ENCODE measurements at places on chromosomes 11 and 22.

DNA sequence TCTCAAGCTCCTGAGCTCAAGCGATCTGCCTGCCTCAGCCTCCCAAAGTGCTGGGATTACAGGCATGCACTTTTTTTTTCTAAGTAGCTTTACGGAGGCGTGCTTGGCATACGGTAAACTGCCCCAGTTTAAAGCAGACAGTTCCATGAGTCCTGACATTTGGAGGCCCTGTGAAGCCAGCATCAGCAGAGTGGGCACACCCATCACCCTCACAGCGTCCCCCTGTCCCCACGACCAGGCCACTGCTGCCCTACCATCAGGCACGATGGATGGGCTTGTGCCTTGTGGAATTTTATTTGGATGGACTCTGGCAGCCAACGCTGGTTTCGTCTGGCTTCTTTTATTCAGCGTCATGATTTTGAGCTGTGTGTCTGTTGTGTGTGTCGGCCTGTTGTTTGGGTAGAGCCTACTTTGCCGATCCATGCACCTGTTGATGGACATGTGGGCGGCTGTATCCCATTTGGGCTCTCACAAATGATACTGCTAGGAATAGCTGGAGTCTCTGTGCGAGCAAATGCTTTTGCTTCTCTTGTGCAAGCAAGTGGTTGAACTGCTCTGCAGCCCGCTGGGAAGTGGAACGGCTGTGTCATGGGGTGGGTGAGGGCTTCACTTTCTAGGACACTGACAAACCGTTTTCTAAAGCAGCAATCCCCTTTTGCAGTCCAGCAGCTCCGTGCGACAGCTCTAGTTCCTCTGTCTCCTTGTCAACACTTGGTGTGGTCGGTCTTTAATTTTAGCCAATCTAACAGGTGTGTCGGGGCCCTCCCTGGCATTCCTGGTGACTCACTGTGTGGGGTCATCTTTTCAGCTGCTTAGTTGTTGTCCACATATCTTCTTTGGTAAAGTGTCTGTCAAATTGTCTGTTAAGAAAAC, 23.8 kb downstream of the KCNQ1 start:
- peak; percentile 44 for DNase-seq

GRCh38 chr22:37269936-37270678, 12.2 kb upstream of the CYTH4 start:
- no peak for DNase-seq

DNA sequence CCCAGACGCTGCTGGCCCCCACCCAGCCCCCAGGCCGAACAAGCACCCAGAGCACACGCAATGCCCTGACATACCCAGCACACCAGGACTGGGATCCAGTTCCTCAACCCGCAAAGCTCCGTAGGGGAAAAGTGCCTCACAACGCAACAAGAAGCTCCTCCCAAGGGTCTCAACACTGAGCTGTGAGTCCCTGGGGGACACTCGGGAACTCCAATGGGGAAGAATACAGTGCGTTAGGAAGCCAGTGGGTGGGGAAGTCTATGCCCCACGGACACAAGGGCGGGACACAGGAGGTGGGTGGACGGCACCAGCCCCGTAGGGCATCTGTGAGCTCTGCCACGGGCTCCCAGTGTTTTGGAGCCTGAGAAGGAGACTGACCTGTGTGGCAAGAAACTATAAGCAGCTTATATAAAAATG, 1.6 kb downstream of the DEAF1 start:
- DNase-seq, result no peak

GRCh38 chr22:50528682-50529415, 963 bp downstream of the TYMP start:
- DNase-seq, result no peak

DNA sequence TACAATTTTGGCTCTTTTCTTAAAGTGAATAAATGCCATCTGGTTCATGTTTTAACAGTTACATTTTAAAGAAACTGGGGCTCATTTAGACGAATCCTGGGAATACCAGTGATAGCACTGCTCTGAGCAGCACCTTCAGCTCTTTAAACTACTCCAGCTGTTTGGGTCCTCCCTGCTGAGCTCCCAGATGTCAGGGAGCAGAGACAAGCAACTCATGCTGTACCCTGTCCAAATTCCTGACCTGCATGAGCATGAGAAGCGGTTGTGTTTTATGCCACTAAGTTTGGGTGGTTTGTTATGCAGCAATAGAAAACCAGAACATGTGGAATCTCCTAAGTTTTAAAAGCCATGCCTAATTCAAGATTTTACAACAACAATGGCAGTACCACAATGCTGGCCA, 90.0 kb downstream of the FDX1 start:
- no peak for DNase-seq

GRCh38 chr22:36323855-36324331, 63.9 kb downstream of the MYH9 start:
- no peak for DNase-seq

- no peak for DNase-seq
Measured at GRCh38 chr11:118933486-118933885, 7.8 kb upstream of the BCL9L start.

DNA sequence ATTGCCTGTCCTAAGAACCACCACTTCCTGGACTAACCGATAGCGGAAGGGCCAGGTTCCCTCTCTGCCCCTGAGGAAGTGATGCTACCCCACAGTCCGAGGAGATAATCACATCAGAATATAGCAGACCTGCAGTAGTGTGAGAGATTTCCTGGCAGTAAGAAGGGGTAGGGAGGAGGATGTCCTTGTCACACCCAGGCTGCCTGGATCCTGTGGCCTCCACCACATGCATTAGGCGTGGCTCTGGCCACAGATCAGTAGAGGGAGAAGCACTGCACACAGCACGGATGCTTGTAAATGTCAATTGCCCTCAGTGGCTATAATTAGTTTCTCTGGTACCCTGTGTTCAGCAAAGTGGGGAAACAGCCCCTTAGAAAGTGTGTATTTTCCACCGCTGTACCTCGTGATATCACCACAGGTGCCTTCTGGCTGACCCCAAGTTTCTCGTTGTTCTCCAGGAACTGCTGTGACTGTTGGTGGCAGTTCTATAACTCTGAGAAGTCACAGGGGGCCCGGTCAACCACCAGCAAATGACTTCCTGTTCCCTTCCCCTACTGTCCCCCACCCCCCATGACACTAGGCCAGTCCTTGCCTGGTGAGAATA, 61.8 kb downstream of the UBASH3B start:
- no peak for DNase-seq

DNA sequence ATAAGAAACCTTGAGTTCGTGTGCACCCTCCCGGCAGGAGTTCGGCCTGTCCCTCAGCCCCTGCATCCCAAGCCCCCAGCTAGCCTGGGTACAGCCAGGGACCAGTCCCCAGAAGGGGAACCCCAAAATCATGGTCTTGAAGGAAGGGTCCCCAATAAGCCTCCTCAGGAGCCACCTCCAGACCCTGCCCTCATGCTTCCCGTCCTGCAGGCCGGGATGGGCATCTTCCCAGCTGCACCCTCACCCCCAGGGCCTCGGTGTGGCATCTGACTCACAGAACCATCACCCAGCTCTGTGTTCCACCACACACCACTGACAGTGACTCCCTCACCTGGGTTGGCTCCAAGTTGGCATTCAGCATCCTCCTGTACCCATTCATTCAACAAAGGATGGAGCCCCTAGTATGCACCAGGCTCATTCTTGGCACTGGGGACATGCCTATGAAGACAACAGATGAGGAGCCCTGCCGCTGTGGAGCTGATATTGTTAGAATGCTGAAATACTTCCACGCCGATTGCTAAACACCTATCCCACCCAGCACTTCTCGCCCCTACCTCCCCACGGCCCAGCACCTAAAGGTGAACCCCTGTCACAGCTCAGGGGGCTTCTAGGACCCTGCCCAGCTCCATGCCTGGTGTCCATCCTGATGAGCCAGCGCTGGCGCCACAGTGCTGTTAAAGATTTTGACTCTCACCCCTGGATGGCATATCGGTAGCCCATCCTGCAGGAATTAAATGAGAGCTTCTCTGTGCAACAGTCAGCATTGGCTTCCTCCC, 77.8 kb downstream of the BUD13 start:
- peak; percentile 38 for DNase-seq

- DNase-seq, result peak; percentile 71
Measured at GRCh38 chr22:36331912-36332622, 55.7 kb downstream of the MYH9 start.

DNA sequence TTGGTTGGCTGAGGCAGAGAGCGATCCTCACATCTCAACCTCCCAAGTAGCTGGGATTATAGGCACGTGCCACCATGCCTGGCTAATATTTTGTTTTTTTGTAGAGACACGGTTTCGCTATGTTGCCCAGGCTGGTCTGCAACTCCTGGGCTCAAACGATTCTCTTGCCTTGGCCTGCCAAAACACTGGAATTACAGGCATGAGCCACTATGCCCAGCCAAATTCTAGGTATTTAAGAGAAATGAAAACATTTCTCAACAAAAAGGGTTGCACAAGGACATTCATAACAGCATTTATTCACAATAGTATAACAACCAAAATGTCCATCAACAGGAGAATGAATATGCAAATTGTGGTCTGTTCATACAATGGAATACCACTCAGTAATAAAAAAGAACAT, 31.7 kb upstream of the RBX1 start:
- DNase-seq, result no peak

DNA sequence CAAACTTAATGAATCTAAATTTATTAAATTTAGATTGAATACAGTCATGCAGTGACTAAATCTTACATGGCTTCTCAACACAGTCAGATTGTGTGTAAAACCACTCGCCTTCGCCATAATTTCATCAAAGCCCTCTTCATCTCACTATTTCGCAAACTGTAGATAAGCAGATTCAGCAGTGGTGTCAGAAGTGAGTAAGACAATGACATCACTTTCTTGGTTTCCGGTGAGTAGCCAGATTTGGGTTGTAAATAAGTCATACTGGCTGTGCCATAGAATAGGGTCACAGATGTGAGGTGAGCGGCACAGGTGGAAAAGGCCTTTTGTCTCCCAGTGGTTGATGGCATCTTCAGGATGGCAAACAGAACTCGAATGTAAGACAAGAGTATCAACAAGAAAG, 3.4 kb downstream of the OR10A6 start:
- no peak for DNase-seq
